ENCODE measurements at places on chromosomes 16 and 17. TPM values are rescaled to one million over a fixed set of nuclear protein-coding genes. Genes with fewer than 3 reads are reported as not detected.

Gene PPM1E
- 0.79 TPM for total RNA-seq

Gene CACNG3
- total RNA-seq = not detected

Gene SEPTIN1
- 0.48 TPM for total RNA-seq

Gene RAB11FIP4
- total RNA-seq = 4.4 TPM

Gene GUCY2D
- total RNA-seq = not detected

Gene ADAP2
- 1.1 TPM for total RNA-seq

Gene EPOP
- total RNA-seq = 2.4 TPM

Gene AGRP
- total RNA-seq = not detected

Gene CLEC19A
- total RNA-seq = not detected

Gene GRN
- total RNA-seq = 338 TPM

Gene OTOP3
- total RNA-seq = not detected

Gene NPIPA8
- total RNA-seq = 7.2 TPM

Gene GSG1L2
- not detected for total RNA-seq

Gene TBC1D3B
- total RNA-seq = 9.8 TPM

Gene KRTAP4-5
- total RNA-seq = not detected

Gene SPATA22
- total RNA-seq = not detected

All from astrocyte (in vitro differentiated cells and primary cell).